ENCODE measurements at places on chromosomes 6 and 20.

DNA sequence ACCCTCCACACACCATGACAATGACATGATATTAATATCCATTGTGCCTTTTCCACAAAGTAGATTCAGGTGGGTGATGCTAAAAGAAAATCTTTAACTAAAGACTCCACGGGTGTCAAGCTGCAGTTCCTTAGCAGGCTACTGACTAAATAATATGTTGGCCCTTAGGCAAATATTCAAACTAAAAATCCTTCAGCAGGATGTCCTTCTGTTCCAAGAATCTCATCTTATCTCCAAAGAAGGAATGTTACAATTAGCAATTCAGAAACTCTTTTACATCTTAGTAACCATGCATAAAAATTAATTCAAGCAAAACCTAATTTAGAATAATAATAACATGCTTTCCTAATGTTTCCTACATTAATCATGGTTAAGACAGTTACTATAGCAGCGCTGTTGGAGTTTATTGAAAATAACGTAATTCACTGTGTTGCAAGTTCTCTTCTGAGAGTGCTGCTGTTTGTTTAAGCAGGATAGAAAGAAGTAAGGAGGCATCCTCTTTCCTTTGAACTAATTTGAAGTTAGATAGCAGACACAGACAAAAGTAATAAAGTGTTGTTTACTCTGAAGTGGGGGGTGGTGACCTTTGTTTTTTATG is 414.8 kb upstream of the CDH4 start:
- DNase-seq, result no peak

GRCh38 chr6:38720295-38720694 is 5.2 kb downstream of the DNAH8 start:
- no peak for DNase-seq

- no peak for DNase-seq
These were observed 224.9 kb downstream of the PHACTR1 start for GRCh38 chr6:12941422-12941821.

GRCh38 chr6:39952167-39952566 is 17.9 kb upstream of the MOCS1 start:
- DNase-seq, result peak; percentile 64

DNA sequence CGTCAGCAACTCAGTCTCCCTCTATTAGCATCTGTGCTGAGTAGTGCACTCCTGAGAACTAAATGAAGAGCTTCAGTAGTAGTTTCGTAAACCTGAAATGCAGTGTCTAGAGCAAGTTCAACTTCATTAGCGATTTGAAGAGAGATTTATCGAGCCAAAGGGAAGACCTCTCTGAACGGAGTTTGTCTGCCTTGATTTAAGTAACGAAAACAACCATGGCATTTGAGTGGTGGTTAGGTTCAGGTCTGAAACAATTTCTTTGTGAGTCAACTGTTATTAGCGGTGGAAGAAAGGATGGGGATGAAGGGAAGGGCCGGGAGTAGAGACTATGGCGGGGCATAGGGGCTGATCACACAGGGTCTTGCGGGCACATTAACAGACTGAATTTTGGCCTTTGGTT is 150.5 kb downstream of the BCAS1 start:
- no peak for DNase-seq

DNA sequence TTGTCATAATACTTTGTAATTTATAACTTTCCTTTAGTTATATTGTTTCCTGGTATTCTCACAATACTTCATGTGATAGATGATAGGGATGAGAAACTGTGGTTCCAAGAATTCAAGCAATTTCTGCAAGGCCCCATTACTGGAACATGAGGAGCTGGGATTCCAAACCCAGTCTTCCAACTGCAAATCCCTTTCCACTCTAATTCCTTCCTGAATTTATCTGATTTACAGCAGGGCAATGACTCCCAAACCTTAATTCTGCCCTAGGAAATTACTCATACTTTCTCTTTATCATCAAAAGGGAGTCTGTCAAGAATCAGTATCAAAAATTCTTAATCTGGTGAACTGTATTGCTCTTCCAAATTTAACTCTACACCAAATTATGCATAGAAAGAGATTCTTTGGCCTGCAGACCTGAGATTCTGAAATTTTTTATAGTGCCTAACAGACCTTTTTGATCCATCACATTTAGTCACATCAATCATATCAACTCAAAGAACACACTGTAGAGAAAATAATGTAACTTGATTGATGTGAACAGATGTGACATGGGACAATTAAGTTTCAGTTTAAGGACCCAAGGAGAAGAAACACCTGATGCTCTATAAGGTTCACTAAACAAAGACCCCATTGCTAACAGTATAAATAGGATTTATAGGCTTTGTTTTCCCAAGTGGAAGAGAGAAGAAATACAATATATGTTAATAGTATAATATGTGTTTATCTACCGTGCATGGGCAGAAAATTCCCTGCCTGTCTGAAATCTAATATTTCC is 41.5 kb upstream of the GJA1 start:
- no peak for DNase-seq

DNA sequence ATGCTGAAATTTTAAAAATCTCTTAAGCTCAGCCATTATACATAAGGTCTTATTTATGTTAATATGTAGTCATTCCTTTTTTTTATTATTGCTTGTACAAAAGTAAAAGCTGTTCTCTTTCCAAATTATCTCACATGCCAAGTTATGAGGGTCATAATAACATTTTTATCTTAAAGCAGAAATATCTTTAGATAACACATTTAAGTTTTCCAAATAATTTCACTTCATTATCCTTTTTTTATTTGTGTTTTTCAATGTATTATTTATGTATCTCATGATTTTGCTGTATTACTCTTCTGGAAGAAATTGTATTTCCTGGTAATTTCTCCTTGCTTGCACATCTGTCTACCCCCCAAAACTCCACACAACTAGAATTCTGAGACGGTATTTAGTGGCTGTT is 461.1 kb upstream of the SOX4 start:
- no peak for DNase-seq

GRCh38 chr6:113734982-113735381 is 122.2 kb upstream of the MARCKS start:
- DNase-seq, result peak; percentile 61

GRCh38 chr6:125245523-125246264 is 56.1 kb downstream of the HDDC2 start:
- no peak for DNase-seq

GRCh38 chr6:111642463-111643158 is 36.9 kb upstream of the TRAF3IP2 start:
- DNase-seq, result peak; percentile 84

DNA sequence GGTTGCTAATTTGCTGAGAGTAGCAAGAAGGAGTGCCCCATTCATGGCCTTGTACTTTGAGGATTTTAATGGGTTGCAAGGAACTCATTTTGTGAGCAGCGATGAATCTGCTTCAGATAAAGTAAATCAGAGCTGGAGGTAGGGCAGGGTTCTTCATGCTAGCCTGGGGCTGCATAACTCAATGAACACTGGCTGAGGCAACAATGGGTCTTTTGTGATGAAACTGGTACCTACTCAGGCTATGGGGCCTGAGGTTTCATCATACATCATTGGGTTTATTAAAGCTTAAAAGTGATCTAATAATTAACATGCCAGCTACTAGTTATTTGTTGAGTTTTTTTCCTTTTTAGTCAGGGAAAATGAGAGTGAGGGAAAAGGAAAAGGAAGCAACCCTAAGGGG is 106.9 kb downstream of the FAM50B start:
- no peak for DNase-seq

- peak; percentile 58 for DNase-seq
These were observed 8.7 kb downstream of the PLCG1 start for GRCh38 chr20:41145821-41146620.

- DNase-seq, result no peak
These were observed 7.2 kb upstream of the C6orf141 start for GRCh38 chr6:49543087-49543858.

GRCh38 chr20:50182346-50182745 is 8.3 kb upstream of the CEBPB start:
- DNase-seq, result no peak

GRCh38 chr6:53568776-53569616 is 24.1 kb upstream of the GCLC start:
- no peak for DNase-seq

- no peak for DNase-seq
These were observed 253.0 kb downstream of the FARS2 start for GRCh38 chr6:5514353-5514752.

- no peak for DNase-seq
These were observed 150.3 kb downstream of the COL21A1 start for GRCh38 chr6:56096946-56097621.

- peak; percentile 4 for DNase-seq
These were observed 42.5 kb downstream of the MBOAT1 start for GRCh38 chr6:20169786-20170185.

GRCh38 chr6:56899311-56899710 is 55.6 kb upstream of the BEND6 start:
- DNase-seq, result peak; percentile 77

DNA sequence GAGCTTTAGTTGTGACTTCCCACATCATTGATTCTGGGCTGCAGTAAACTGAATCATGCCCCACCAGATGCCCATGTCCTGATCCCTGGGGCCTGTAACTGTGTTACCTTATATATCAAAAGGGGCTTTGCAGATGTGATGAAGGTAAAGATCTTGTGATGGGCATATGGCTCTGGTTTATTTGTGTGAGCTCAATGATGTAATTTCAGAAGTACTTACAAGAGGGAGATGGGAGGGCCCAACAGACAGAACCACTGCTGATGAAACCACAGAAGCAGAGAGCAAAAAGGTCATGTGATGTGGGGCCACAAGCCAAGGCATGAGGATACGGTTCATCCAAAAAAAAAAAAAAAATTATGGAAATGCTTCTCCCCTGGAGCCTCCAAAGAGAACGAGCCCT is 118.7 kb downstream of the TOX2 start:
- peak; percentile 65 for DNase-seq

GRCh38 chr6:77502981-77503380 is 39.7 kb upstream of the HTR1B start:
- DNase-seq, result no peak

DNA sequence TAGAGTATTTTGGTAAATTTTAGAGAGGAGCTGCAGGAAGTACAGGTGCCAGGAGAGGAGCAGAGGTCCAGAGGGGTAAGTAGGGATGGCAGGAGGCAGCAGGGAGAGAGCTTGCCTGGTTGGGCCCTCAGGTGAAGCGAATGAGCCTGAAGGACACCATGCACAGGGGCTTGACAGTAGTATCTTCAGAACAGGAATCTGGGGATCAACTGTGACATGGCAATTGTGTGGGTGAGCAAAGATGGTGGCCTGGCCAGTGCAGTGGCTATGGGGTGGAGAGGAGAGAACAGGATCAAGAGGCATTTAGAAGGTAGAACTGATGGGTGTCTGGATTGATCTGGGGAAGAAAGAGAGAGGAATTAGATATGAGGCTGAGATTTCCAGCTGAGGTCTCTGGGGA is 68.7 kb upstream of the RNF24 start:
- no peak for DNase-seq

DNA sequence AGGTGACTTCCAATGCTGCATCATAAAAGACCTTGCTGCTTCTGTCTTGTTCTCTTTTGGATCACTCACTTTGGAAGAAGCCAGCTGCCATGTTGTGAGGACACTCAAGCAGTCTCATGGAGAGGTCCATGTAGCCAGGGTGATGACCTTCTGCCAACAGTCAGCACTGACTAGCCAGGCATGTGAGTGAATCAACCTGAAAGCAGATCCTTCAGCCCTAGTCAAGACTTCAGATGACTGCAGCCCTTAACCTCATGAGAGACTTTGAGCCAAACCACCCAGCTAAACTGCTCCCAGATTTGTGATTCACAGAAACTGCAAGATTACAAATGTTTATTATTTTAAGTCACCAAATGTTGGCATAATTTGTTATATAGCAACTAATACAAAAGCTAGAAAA is 86.0 kb upstream of the IYD start:
- peak; percentile 60 for DNase-seq

DNA sequence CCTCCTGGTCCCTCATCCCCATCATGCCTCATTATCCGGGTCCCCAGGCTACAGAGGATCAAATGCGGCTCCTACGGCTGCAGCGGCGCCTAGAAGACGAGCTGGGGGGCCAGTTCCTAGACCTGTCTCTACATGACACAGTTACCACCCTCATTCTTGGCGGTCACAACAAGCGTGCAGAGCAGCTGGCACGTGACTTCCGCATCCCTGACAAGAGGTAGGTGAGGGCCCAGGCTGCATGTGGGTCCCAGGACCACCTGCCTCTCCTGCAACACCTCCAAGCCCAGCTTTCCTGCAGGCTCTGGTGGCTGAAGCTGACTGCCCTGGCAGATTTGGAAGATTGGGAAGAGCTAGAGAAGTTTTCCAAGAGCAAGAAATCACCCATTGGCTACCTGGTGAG is 8.2 kb upstream of the PTPRA start:
- no peak for DNase-seq

DNA sequence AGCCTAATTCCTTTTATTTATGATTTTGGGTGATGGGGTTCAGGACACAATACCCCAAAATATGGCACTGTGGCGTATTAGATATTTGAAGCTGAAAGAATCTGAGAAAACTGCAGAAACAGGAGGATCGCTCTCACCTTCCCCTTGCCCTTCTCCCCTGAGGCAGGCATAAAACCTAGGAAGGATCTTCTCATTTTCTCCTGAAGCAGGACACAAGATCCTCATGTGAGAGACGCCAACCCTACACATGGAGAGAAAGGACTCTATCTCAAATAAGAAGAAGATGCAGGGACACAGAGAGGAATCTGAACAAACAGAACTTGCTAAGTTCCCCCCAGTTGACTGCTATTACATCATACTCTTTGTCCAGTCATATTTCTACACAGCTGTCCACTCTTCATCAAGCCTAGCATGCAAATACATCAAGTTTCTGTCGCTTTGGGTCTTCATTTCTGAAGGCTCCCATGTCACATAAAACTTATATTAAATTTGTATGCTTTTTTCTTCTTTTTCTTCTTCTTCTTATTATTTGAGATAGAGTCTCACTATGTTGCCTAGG is 109.0 kb downstream of the DTNBP1 start:
- DNase-seq, result no peak

DNA sequence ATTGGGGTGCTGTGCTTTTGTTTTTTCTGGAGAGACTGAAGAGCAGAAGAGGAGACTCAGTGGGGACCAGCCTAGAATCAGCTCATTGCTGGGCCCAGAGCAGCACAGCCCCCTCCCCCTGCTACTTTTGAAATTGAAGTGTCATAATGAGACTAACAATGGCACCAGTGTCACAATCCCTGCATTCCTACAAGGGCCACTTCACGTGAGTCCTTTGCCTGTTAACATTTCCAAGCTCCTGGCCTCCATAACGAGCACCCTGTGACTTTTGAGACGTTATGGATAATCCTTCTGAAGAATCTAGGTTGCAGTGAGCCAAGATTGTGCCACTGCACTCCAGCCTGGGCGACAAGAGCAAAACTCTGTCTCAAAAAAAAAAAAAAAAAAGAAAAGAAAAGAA is 41.7 kb downstream of the CNBD2 start:
- no peak for DNase-seq

- no peak for DNase-seq
These were observed 31.4 kb downstream of the STK4 start for GRCh38 chr20:44997668-44998067.

- no peak for DNase-seq
These were observed 118.2 kb downstream of the SULF2 start for GRCh38 chr20:47667086-47667485.

DNA sequence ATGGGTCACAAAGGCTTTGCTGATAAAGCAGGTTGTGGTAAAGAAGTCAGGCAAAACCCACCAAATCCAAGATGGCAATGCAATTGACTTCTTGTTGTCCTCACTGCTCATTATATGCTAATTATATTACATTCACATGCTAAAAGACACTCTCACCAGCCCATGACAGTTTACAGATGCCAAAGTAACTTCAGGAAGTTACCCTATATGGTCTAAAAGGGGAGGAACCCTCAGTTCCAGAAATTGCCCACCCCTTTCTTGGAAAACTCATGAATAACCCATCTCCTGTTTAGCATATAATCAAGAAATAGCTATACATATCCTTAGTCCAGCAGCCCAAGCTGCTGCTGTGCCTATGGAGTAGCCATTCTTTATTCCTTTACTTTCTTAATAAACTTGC is 501.1 kb downstream of the MEI4 start:
- DNase-seq, result no peak

Measured in fibroblast of the aortic adventitia (primary cell).